ENCODE measurements at places on chromosomes 2 and 18.

DNA sequence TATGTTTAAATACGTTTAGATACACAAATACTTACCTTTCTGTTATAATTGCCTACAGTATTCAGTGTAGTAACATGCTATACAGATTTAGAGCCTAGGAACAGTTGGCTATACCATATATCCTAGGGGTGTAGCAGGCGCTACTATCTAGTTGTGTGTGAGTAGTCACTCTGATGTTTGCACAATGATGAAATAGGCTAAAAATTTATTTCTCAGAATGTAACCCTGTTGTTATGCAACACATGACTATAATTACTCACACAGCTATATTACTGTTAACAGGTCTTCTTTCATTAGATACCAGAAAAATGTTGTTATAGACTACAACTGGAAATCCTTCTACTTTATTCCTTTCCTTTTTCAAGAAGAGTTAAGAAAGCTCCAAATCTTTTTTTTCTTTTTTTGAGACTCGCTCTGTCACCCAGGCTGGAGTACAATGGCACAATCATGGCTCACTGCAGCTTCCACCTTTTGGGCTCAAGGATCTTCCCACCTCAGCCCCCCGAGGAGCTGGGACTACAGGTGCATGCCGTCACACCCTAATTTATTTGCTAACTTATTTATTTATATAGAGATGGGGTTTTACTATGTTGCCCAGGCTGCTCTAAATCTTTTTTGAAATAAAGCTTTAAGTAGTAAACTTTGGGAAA, 48.5 kb downstream of the C2orf74 start:
- DNase-seq: no peak

DNA sequence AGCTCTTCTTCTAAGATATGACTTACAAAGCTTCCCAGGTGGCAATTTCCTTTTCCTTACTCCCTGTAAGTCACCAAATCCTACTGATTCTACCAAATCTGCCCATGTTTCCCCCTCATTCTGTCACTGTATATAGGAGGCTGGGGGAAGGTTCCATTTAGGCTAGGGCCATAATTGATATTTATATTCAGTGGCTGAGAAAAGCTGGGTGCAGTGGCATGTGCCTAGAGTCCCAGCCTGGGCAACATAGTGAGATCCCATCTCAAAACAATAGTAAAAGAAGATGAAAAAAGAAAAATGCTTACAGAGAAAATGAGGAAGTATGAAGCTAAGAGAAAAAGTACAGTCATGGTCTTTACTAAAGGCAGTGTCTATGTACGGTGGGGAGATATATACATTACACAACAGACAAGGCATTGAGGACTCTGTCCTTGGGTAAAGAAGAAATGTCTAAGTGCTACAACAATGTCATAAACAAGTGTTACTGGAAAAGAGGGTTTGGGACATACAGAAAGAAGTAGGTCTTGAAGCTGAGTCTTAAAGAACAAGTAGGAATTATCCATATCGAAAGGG, 4.8 kb downstream of the CWC22 start:
- DNase-seq: no peak

DNA sequence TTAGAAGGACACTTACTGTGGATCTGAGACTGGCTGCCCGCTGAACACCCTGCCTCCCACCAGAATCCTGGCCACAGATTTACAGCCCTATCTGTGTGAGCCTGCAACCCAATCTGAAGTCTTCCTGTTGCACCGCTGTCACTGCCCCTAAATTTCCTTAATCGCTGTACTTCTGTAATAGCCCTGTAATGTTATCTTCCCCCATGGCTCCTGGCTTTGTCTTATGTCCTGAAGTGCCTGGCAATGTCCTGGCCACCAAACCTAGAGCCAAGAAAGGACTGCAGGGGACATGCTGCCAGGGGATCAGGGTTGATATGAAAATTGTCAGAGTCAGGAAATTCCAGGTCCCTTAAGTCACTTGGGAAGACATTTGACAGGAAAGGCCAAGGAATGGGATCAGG, 52.7 kb downstream of the FHOD3 start:
- no peak for DNase-seq

DNA sequence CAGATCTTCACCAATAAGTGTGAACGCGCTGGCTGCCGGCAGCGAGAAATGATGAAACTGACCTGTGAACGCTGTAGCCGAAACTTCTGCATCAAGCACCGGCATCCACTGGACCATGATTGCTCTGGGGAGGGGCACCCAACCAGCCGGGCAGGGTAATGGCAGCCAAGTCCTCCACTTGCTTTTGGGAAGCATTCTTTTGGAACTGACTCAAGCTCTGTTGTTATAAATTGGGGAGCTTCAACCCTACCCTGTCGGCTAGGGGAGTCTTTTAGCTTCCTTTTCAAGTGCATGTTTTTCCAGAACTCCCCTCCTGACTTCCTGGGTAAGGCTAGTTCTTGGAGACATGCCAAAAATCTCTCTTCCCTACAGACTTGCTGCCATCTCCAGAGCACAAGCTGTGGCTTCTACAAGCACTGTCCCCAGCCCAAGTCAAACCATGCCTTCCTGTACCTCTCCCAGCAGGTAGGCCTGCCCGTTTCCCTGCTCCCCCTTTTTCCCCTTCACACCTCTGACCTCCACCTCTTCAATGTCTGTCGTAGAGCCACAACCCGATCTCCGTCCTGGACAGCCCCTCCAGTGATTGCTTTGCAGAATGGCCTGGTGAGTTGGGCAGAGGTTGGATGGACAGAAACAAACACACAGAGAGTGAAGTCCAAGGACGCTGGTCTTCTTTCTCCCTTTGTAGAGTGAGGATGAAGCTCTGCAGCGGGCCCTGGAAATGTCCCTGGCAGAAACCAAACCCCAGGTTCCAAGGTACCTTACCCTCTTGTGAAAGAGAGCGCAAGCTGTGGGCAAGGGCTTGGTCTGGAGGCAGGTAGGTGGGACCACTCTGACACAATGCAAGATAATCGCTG, 1.5 kb downstream of the ZFAND2B start:
- DNase-seq: no peak

DNA sequence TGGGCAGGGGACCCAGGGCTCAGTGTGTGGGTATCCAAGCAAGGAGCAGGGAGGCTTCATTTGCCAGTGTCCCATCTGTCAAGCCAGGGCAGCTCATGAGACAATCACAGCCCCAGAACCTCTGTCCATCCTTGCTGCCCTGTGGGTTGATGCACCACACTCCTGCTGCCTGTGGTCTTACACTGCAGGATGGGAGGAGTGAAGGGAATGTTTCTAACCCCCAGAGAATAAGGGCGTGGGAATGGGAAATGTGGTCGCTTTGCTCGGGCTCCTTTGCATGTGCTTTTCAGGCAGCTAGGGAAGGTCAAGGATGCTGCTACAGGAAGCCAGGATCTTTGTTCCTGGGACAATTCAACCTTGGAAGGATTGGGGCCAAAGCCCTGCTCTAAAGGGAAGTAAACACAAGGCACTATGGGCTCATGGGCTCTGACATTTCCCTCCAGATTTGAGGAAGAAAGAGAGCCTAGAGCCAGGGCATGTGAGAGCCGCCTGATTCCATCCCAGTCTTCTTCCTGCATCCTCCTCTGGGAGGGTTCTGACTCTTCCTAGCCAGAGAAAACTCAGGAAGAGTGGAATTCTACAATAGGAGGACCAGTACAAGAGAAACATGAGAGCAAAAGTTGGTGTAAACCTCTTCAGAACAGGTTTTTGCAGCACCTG, 18.8 kb upstream of the MAP3K20 start:
- DNase-seq: no peak

DNA sequence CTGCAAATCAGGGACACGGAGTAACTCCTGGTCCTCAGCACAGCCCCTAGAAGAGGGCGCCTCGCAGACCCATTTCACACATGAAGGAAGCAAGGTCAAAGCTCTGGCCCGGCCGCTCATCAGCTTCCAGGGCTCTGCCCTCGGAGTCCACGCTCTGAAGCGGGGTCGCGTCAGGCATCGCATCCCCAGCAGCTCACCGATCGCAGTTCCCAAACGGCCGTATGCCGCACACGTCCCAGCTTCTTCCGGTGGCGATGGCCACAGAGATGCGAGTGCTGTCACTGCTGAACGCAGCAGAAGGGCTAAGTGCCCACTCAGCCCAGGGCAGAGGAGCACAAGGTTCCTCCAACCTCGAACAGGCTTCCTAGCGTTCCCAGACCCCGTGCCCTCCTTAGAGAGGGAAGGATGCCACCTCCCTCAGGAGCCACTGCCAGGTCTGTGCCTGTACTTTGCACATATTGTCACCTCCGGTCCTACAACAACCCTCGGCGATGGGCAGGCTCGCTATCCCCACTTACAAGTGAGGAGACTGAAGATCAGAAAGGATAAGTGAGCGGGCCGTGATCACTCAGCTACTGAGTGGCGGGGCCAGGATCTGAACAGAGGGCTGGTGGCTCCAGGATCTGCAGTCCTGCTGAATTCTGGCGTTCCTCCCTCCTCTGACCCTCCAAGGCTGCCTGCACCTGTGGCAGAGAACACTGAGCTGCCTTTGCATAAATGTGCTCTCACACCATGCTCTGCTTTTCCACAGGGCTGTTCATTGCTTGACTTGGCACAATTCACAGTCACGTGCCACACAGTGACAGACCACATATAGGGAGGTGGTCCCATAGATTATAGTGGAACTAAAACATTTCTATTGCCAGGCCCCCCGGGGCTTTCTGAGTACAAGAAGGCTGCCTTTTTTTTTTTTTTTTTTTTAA, 71.4 kb downstream of the COPS8 start:
- DNase-seq: no peak

- no peak for DNase-seq
These were observed 78.2 kb downstream of the UBE2E3 start for GRCh38 chr2:181058378-181059269.

DNA sequence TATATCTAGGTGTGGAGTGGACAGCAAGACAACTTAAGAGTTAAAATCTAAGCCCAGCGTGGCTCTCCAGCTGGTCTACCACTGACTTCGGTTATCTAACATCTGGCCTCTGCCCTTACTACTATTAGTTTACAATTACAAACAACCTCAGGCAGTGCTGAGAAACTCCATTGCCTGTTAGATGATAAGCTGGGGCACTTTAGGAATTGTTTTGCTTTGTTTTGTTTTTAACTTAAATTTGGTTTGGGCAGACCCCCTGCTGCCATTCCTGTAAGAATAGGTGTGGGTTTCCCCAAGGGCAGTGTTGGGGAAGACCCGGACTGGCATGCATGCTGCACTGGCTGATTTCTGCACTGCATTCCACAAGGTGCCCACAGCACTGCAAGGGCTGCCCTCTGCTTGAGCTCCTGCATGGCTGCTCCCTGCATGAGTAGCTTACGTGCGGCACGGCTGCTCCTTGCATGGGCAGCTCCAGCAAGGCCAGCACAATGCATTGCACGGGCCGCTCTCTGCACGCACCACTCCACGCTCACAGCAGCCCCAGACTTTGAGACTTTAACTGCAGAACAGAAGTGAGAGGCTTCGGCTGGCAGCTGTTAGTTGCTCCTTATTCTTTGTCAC, 74.2 kb upstream of the SERTAD2 start:
- no peak for DNase-seq

- DNase-seq: no peak
These were observed 19.9 kb downstream of the NHEJ1 start for GRCh38 chr2:219140722-219141121.

DNA sequence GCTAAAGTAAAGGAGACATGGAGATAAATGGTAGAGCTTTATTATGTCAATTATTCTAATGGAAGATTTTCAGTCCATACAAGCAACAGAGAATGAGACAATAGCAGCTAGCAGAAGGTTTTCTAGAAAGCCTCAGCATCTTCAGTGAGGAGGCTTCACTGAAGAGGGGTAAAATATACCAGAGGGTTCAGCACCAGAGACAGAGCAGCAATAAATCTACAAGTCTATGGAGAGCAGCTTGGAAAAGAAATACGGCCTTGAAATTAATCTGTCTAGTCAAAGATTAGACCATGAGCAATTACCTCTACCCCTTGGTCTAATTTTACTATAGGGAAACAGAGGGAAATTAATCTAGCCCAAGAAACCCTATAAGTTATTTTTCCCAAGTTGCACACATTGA, 185.7 kb upstream of the CRIM1 start:
- DNase-seq: no peak

DNA sequence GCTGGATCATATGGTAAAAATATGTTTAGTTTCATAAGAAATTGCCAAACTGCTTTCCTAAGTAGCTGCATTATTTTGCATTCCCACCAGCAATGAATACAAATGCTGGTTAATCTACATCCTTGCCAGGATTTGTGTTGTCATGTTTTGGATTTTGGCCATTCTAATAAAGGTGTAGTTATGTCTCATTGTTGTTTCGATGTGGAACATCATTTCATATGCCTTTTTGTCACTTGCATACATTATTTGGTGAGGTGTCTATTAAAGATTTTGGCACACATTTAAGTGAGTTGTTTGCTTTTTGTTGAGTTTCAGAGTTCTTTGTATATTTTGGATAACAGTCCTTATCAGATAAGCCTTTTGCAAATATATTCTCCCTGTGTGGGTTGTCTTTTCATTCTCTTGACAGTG, 299.2 kb upstream of the TFPI start:
- DNase-seq: no peak

DNA sequence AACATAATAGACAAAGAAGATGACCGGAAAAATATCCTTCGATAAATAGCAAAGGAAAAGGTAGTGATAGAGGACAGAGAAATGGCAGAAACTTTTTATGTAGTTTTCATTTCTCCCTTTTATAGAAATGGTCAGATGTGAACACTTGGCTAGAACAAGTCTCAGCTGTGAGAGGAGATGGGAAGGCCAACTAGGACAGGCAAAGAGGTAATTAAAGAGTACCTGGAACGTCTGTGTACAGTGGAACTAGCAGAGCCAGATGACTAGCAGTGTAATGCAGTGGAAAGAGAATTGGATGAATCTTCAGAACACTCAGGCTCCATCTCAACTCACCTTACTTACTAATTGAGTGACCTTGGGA, 69.2 kb downstream of the NABP1 start:
- no peak for DNase-seq

- DNase-seq: peak; percentile 5
These were observed 106.3 kb downstream of the ABCA12 start for GRCh38 chr2:215032153-215032552.

DNA sequence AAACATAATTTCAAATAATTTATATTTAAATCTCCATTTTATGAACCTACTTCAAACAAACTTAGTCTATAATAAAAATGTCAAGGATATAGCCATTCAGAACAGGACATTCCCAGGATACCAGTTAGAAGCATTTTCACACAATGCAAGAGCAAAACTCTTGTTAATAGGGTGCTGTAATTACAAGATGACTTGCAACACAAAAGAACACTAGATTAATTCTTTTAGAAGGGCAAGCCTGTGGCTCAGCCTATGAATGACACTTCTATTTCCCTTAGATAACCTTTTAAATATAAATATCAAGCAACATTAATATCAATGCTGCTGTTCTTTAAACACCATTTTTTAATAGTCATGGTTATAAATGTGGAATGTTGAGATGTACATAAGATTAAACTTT, 157.9 kb upstream of the SCN7A start:
- no peak for DNase-seq

- DNase-seq: no peak
These were observed 133.4 kb upstream of the REG3A start for GRCh38 chr2:79292958-79293315.

DNA sequence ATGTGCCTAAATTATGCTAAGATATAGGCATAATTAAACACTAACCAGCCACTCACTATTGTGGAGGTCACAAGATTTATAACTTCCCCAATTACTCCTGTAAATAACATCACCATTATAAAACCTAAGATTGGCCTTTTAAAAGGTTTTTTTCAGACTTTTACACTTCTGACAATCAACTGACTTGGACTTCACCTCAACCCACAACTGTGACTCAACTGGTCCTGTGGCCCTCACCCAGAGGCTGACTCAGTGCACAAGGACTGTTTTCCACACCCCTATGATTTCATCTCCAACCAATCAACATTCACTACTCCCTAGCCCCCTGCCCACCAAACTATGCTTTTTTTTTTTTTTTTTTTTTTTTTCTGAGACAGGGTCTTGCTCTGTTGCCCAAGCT, 11.6 kb downstream of the TTR start:
- no peak for DNase-seq

- no peak for DNase-seq
These were observed 103.8 kb downstream of the SNTG2 start for GRCh38 chr2:1054399-1054798.
